ENCODE measurements at places on chromosomes 6 and 20. TPM values are rescaled to one million over a fixed set of nuclear protein-coding genes. Genes with fewer than 3 reads are reported as not detected.
A peak's percentile ranks its signal among the peaks of the same experiment; 100 is the strongest.

ZSCAN23 gene
- total RNA-seq: not detected

CAPN11 gene
- total RNA-seq: not detected

SASH1 gene
- 34.8 TPM for total RNA-seq

PIM1 gene
- 6.1 TPM for total RNA-seq

FAM83C gene
- not detected for total RNA-seq

DNA sequence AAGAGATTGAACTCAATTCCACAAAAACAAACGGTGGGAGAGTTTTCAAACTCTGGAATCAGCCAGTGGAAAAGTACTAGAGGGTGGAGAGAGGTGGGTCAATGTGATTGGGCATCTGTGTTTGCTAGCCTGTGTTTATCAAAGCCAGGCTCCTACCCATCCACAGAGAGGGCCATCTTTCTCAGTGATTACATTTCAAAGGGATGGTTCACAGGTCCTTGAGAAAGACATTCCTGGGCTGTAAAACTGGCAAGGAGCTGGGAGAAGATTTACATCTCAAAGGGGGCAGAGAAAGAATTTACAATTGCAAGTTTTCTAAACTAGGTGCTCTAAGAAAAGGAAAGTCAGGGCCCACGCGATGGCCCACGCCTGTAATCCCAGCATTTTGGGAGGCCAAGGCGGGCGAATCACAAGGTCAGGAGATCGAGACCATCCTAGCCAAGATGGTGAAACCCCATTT, 146.8 kb upstream of the UST start:
- DNase-seq: no peak

GRCh38 chr6:14290772-14291330, 173.3 kb downstream of the CD83 start:
- DNase-seq: no peak

DNA sequence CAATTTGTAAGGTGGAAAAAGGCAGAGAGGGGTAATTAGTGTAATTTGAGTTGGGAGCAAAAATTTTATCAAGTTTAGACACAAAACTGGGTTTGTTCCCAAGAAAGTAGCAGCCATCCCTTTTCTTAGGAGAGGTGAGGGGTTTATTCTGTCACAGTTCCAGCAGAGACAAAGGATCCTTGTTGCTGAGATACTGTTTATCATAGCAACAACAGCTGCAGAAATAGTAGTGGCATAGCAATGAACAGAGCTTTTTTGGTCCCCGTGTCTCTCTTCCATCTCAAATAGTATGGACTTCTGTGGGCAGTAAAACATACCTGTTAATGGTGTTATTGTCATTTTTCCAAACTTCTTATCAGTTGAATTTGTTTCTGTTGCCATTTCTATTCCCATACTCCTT, 23.9 kb downstream of the ZKSCAN8 start:
- no peak for DNase-seq

DNA sequence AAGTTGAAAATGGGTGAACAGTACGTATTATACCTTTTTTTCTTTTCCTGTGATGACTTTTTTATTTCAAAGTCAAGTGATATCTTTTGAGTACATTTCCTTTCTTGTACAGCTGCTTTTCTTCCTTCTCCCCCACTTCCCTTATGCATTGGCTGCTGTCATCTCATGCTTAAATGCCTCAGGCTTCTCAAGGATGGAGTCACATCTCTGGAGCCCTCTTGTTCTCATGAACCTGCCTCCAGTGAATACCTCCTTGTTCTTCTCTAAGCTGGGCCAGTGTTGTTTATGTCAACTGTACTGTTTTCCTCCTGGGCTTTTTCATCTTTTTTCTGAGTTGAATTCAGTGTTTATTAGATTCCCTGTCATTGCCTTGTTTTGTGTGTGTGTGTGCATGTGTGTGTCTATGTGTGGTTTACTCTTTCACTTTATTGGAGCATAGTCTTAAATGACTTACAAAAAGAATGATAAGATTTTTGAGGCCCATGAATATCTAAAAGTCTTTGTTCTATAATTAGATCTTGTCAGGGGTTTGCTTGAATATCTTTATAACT, 23.6 kb downstream of the STXBP5 start:
- no peak for DNase-seq

- no peak for DNase-seq
Observed at GRCh38 chr6:154458565-154459470, 51.7 kb downstream of the CNKSR3 start.

DNA sequence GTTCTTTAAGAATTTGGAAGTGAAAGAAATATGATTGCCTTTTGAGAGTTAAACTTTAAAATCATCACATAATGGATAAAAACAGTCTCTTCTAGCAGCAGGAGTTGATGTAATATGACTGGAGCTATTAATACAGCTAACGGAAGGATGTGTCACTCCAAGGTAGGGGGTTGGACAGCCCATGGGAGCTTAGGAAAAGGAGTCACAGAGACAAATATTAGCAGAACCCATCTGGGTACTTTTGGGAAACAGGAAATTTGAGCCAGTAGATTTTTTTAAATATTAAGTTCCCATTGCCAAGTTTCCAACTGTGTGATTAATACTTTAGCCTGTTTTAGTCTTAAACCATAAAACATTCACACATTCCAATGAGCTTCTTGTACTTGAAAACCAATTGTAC, 164.7 kb upstream of the RIMS1 start:
- peak; percentile 26 for DNase-seq

GRCh38 chr6:142551274-142551811, 249.5 kb downstream of the ADGRG6 start:
- DNase-seq: no peak

DNA sequence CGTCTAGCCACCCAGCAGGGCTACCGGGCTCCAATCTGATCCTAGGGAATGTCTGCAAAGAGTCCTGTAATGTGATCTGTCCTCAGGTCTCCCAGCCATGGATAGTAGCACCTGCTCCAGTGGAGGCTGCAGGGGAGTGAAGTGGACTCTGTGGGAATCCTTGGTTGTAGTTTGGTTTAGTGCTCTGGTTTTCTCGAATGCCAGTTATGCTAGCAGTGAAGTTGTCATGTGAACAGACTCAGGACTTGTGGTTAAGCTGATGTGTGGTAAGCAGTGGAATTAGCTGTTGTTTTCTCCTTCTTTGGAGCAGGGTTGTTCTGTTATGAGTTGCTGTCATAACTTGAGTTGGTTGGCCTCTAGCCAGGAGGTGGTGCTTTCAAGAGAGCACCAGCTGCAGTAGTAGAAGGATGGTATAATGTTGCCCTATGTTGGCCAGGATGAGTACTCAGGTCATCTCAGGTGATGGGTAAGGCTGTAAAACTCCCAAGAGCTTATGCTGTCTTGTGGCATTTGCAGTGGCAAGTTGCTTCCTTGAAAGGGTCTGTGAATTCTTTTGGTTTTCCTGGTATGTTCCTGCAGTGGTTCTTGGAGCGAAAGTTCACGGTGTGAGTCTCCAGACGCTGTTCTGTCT, 390.2 kb downstream of the UTRN start:
- DNase-seq: peak; percentile 64

DNA sequence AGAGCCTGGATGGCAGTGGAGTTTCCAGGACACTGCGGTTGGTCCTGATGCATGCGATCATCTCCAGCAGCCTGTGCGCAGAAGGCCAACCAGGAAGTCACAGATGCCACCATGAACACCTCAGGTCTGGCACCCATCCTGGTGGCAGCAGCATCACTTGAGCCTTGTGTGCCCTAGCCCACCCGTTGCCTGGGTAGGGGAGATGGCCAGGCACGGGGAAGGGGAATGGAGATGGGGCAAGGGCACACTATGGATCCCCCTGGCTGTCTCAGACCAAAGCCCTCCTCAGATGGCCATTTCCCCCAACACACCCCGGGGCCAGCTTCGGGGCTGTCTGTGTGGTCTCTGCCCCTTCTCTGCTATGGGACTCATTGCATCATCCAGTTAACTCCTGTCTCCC, 58.3 kb downstream of the GNAS-AS1 start:
- no peak for DNase-seq

GRCh38 chr6:166595949-166596348, 9.5 kb upstream of the RAMACL start:
- DNase-seq: no peak

DNA sequence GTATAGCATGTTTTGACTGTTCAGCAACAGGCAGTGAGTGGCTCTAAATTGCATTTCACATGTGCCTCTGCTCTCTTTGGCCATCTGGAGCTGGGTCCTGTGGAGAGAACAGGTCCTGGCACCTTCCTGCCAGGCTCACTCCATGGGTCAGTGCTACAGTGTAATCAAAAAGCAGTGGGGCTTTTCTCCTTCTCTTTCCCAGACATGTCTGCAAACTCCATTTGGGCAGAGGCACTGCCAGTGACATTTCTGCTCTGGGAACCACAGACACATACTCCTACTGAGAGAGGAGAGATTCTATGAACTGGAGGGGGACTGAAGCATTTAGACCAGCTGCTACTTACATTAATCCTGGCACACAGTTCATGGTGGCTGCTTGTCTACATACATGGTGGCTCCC, 68.3 kb upstream of the TRAF3IP2 start:
- no peak for DNase-seq

- DNase-seq: no peak
Observed at GRCh38 chr6:124858564-124858963, 103.7 kb upstream of the RNF217 start.

DNA sequence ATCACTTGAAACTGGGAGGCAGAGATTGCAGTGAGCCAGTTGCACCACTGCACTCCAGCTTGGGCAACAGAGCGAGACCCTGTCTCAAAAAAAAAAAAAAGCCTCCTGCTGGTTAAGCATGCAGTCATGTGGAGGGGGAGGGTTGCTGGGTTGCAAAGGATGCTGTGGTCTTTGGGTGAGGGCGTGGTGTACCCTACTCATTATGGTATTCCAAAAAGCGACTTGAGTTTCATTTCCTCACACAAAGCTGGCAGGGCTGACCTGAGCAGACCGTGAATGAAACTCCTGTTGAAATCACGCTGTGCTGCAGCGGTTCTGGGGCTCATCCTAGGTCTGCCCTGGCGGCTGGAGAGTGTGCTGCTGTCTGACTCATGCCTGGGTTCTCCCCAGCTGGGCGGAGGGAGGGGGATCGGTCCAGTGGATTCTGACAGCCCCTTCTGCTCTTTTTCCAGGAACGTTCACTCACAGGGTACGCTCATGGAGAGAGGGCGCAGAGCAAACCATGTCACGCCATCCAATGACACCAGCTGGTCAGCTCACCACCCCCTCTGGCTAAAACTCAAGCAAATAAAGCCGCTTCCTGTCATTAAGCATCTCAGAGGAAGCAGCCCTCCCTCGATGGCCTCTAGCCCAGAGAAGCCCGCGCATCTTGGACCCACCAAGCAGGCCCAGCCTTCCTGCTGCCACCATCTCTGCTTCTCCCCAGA, 166.2 kb downstream of the SCML4 start:
- peak; percentile 78 for DNase-seq

Data from gastrocnemius medialis (tissue), 4 donors.